ENCODE measurements at places on chromosomes 2 and 18. TPM values are rescaled to one million over a fixed set of nuclear protein-coding genes. Genes with fewer than 3 reads are reported as not detected.
A peak's percentile ranks its signal among the peaks of the same experiment; 100 is the strongest.

DNA sequence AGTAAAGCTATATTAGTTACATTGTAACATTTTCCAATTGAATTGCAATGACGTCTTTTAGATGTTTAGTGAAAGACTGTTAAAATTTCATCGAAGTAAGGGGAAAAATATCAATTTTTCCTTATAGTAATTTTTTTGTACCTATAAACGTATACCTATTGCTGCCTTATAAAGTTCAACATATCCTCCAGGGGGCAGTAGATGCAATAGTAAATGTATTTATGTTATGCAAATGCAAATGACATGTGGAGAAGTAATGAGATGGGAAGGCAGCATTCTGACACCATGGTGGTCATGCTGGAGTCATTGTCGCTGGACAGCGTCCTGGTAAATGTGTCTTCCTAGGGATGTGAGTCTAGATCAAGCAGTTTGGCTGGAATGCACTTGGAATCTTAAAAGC is 38.7 kb downstream of the MSTN start:
- DNase-seq, result peak; percentile 50

- no peak for DNase-seq
These were observed 56.5 kb downstream of the TTC39C start for GRCh38 chr18:24071029-24071428.

DNA sequence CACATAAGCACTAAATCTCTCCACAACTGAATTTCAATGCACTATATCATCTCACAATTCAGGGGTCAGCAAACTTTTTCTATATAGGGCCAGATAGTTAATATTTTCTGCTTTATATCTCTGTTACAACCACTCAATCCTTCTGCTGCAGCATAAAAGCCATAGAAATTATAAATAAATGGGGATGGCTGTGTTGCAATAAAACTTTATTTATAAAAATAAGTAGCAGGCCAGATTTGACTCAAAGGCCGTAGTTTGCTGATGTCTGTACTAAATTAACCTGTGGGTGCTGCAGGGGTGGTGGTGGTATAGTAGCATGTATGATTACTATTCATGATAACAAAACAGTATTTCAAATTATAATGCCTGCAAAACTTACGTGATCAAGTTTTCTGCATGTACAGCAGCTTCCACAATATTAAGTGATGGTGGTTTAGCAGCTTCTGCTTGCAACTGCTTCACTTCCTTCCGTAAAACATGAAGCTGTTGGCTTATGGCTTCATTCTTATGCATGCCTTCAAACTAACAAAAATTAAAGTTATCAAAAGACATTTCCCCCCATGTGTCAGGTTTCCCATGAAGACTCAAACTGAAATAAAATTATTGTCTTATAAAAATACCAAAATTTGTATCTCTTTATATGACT is 64.1 kb downstream of the SIGLEC15 start:
- no peak for DNase-seq

DNA sequence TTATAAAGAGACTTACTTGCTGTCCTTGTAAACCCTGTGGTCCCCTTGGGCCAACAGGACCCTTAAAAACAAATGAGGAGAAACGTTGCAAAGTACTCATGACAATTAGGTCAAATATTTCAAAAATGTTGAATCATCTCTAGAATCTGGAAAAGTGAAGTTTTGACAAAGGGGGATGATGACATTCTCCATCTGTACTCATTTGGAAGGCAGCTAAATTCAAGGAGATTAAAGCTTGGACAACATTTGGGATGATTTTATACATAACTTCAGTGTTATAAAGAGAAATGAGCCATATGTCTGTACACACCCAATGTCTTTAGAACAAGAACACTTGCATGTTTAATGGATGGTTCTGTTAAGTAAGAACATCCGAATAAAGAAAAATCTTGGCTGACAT is 92.9 kb downstream of the COL5A2 start:
- DNase-seq, result peak; percentile 48

Gene RGPD3
- total RNA-seq, result 0.32 TPM

Gene EGR4
- not detected for total RNA-seq
